ENCODE measurements at places on chromosomes 7 and 10.

GRCh38 chr10:118629211-118629610, 33.8 kb upstream of the PRLHR start:
- DNase-seq = no peak

GRCh38 chr7:101108961-101109360, 17.9 kb upstream of the SERPINE1 start:
- no peak for DNase-seq

DNA sequence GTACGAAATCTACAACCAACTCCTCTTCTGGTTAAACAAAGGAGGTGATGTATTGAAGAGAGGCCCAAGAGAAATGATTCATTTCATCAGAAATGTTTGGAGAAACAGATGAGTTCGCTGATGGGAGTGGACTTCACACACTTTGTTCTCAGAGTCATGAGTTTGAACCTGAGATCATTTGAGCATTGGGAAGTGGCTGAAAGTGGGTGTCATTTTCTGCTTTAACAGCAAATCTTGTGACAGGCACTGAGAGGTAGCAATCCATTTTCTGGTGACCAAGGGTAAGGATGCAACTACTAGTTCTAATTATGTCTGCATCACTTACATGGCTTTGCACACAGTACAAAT, 51.4 kb downstream of the RBM20 start:
- no peak for DNase-seq

- no peak for DNase-seq
Measured at GRCh38 chr7:37820708-37821468, 27.5 kb upstream of the NME8 start.

- no peak for DNase-seq
Measured at GRCh38 chr7:157860406-157860805, 523.6 kb downstream of the DNAJB6 start.

DNA sequence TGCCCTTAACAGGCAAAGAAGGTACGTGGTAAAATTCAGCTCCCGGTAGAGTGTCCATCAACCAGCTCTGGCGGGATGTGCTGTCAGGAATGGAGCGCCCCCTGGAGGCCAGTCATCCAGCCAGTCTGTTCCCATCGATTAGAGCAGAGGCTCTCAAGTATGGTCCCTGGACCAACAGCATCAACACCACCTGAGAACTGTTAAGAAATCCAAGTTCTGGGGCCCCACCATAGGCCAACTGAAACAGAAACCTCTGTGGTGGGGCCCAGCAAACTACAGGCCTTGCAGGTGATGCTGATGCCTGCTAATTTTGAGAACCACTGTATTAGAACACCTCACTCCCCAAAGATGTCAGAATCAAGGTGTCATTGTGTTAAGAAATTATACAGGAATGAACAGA, 109.2 kb downstream of the DPY19L1 start:
- no peak for DNase-seq

- DNase-seq = no peak
Measured at GRCh38 chr7:25855854-25856782, 295.9 kb upstream of the NFE2L3 start.

- DNase-seq = no peak
Measured at GRCh38 chr7:31710171-31710570, 23.2 kb downstream of the PPP1R17 start.

GRCh38 chr10:122102146-122102868, 113.3 kb downstream of the TACC2 start:
- no peak for DNase-seq

GRCh38 chr10:13813550-13813949, 226.8 kb downstream of the PRPF18 start:
- no peak for DNase-seq
